ENCODE measurements at places on chromosomes 5 and 9.

DNA sequence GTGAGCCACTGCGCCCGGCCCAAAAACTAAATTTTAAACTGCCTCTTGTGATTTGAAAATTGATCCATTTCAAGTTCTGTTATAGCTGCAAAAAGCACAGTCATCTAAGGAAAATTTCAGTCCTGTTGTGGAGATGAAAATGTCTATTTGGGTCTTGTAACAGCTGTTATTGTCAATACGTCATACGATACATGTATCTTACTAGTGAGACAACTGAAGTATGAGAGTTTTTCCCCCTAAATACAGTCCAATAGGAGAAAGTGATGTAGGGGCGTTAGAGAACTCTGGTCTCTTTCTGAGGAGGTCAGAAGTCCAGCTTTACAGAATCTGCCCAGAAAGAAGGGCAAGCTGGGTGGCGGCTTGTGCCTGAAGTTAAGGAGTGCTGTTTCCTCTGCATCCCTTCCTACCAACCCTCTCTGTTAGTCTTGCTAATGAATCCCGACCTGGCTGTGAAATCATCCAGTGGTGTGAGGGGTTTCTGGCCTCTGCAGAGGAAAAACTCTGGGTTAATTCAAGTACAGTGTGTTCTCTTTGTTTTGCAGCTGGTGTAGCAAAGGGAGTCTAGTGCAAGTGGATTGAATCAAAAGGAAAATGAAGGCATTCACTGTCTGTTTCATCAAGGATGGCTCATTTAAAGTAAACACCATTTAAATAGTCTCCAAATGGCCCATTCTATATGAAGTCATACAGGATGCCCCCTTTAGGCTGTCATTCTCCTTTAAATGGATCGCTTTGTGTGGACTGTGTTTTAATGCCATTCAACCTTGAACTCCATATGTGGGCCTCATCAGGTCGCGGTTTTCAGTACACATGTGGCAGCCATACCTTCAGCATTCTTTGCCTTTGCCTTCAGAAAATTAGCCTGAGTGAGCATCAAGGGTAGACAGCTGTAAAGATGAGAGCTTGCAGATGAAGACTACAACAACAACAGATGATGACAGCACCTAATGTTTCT, 59.0 kb downstream of the AOPEP start:
- DNase-seq = no peak

GRCh38 chr9:71783120-71783523, 14.8 kb upstream of the CEMIP2 start:
- DNase-seq = no peak

- DNase-seq = peak; percentile 88
These were observed 446.8 kb downstream of the CCDC171 start for GRCh38 chr9:15999422-16000339.

- peak; percentile 11 for DNase-seq
These were observed 38.1 kb downstream of the FAM240B start for GRCh38 chr9:38681747-38682227.

DNA sequence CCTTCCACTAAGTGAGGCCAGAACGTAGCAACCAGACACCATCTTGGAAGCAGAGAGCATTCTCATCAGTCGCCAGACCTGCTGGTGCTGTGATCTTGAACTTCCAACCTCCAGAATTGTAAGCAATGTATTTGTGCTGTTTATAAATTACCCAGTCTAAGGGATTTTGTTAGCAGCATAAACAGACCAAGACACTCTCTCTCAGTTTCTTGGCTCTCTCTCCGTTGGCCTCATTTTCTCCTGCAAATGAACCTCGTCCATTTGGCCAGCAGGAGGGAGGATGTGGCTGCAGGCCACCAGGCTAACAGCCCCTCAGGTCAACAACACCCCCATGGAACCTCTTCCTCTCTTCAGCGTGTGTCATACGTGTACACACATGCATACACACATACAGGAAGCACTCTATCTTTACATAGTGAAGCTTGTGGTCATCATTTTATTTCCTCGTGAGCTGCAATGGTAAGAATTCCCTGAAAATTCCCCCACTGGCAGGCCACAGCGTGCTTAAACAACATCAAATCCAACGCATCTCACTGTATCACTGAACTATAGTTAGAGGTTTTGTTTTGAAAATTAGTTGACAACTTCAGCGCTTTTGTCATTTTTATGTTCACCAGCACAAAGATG, 62.8 kb upstream of the PPP1R26 start:
- no peak for DNase-seq

DNA sequence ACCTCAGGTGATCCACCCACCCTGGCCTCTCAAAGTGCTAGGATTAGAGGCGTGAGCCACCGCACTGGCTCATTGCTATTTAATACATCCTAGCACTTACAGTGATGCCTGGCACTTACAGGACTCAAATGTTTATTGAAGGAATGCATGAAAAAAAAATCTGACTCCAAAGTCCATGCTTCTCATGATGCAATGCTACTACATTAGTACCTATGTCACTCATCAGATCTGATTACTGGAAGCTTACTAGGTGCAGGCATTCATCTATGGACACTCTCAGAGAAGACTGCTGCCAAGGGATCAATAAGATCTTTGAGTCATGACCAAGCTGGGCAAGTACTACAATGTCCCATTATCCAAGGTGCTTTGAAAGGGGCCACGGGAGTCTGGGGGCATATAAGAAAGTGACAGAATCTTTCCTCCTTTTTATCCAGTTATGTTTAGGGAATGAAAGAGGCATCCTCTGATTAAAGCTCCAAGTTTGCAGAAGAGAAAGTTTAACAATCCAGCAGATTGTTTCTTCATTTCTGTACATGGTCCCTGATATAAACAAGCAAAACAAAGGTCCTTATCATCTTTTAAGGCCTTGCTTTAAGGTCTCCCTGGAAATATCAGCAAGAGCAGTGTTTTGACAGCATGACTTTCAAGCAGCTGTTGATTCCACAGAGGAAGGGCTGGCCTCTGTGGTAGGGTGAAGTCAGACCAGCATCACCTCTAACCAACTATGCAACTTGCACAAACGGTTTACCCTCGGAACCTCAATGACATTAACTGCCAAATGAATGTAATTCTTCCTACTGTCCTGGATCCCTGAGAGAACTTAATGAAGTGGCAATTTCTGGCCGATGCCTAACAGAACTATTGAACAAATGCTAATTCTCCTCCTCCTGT, 35.9 kb downstream of the ARPC5L start:
- DNase-seq = no peak

GRCh38 chr5:28574606-28575005, 1536.2 kb upstream of the CDH9 start:
- no peak for DNase-seq

- DNase-seq = peak; percentile 20
These were observed 29.1 kb downstream of the GPR21 start for GRCh38 chr9:123062351-123063176.

DNA sequence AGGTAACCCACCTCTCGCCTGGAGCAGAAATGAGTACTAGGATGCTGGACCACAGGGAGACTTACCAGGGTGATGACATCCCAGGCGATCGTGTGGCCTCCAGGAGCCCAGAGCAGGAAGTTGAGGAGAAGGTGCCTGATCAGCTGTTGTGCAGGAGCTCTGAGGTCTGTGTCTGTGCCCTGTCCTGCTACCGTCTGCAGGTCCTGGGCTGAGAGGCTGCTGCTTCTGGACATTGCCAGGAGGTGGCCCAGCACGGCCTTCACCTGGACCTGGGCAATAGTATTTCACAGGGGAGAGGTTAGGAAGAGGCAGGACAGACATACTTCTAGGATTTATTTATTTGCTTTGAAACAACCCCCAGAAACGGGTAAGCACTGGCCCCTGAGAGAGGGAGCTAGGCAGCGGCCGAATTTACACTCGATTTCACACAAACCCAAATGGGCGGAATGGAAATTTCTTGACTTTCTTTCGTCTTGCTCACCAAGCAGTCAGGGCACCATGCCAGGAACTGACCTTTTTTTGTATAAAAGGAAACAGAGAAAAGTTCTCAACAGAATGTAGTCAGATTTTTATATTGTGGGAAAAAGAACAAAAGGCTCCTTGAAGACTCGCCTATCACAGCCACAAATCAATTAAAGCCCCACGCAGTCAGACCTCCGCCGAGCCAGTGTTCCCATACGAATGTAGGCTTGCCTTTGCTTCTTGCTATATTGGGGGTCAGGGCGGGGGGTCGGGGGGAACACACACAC, 210.3 kb downstream of the FANCC start:
- DNase-seq = no peak

DNA sequence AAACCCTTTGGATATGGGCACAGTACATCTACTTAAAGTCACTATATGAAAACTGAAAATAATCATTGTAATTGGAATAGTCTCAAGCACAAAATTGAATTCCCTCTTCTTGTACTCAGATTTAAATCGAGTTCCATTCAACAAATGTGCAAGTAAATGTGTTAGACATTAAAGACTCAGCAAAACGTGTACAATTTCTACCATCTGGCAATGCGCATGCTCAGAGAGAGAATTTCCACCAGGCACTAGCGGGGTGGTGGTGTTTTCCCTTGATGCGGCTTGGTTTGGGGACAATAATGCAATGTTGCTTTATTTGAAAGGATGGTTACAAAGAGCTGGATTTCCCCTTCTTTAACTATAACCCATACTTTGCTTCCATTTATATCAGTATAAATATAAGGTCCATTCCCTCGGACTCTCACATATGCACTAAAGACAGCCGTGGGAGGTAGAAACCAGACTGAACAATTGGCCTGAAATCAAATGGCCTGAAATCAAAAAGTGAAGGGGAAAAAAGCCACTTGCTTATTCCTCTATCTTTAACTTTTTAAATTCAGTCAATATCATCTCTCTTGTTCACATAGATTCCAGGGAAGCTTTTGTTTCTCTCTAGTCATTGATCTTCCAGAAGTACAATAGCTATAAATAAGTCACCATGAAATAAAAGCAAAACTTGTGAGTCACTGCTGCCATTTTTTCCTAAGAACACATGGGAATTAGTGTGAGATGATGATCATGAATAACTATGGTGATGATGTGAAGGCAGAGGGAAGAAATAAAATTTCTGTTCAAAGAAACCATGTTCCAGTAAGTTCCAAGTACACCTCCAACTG, 59.2 kb downstream of the ADAMTS12 start:
- DNase-seq = no peak

GRCh38 chr5:87079219-87079618, 188.5 kb upstream of the RASA1 start:
- DNase-seq = no peak

GRCh38 chr5:89480406-89481007, 597.5 kb upstream of the MEF2C start:
- DNase-seq = no peak

DNA sequence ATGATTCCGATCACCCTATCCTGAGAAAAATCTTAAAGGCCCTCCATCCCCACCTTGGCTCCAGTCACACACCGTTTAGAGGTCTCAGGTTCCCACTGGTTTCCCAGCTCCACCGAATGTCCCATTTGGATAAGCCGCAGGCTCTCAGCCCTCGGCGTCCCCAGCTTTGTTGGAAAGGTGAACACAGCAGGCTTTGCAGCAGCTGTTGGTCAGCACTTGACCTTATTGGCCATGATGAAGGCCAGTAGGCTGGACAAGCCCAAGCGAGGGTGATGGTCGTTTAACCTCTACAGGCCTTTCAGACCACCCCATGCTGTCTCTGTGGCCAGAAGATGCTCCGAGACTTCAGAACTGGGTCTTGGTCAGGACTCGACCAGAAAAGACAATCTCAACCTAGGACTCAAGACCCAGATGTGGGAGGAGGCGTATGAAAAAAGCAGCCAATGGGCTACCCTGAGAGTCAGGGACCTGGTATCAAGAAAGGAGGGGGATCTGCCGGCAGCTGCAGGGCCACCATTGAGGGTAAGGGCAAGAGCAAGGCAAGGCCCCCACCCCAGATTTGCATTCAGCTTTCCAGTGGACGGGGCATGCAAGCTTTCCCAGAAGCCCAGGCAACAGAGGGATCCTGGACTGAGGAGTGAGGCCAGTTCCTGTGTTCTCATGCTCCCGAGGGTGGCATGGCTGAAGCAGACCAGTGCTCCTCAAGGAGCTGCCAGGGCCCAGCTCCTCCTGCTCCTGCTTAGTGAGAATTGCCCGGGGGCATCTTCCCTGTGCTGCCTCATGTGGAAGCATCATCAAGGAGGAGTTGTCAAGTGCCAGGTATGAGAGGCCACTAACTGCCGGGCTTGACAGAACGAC, 13.4 kb downstream of the UBE2QL1 start:
- no peak for DNase-seq

GRCh38 chr9:110891760-110892159, 146.5 kb downstream of the LPAR1 start:
- no peak for DNase-seq

DNA sequence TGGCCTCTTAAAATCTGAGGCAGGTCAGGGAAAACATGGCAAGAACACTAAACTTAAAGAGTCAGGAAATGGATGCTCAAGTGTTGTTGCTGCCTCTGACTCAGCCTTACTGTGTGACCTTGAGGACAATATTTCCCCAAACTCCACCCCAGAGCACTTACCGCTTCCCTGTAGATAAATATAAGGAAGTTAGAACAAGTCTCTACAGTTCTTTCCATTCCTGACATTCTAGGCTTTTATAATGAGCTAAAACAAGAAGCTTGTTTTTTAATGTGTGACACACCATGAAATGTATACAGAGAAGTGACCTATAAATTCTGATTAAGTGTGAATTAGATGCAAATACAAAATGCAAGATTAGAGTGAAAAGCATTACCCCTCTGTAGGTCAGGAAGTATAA, 129.3 kb downstream of the GRIA1 start:
- no peak for DNase-seq

DNA sequence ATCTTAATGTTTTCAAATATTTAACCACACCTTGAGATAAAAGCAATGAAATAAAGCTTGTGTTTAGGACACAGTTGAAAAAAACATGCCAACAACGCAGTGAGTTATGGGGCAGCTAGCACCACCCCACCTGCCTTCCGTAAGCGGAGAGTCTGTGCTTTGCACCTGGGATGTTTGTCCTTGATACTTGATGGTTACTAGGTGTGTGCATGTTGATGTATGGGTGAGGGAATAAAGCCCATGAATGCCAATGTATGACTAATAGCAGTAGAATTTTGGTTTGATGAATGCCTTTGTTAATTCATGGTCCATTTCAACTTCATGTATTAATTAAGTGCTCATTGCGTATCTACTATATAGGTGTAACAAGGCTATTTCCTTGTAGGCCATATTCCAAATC, 74.0 kb downstream of the PCSK5 start:
- no peak for DNase-seq

- no peak for DNase-seq
These were observed 42.9 kb upstream of the TRIO start for GRCh38 chr5:14100281-14100680.

GRCh38 chr9:129323376-129323998, 145.4 kb upstream of the IER5L start:
- no peak for DNase-seq

DNA sequence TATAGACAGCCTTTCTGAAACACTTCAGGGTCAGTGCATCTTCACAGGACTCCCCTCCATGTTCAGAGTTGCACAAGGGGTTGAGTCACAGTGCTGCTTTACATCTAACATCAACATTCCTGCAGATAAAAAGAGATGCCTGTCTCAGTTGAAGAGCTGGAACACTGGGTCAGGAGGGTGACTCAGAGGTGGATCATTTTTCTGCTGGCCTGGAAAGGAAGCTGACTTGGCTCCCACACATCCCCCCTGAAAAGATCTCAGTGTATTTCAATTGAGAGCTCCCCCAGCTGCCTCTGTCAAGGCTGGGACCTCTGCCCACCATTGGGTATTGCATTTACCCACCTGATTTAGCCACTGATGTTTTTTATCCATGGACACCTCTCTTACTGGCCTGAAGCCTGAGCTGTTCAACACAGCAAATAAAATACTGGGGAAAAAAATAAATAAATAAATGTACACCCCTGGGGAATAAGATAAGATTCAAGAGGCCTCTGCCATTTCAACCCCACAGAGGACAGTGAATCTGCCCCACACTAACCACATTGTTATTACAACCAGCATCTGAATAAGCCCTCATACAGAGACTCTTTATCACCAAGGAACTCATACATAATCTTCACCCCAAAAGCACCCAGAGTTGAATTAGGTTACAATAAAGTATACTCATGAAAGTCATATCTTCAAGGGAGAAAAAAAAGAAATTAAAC, 716.4 kb downstream of the SEMA5A start:
- peak; percentile 90 for DNase-seq
